ENCODE measurements at places on chromosomes 3 and 15.

- no peak for DNase-seq
Observed at GRCh38 chr15:28942046-28942445, 56.3 kb downstream of the APBA2 start.

DNA sequence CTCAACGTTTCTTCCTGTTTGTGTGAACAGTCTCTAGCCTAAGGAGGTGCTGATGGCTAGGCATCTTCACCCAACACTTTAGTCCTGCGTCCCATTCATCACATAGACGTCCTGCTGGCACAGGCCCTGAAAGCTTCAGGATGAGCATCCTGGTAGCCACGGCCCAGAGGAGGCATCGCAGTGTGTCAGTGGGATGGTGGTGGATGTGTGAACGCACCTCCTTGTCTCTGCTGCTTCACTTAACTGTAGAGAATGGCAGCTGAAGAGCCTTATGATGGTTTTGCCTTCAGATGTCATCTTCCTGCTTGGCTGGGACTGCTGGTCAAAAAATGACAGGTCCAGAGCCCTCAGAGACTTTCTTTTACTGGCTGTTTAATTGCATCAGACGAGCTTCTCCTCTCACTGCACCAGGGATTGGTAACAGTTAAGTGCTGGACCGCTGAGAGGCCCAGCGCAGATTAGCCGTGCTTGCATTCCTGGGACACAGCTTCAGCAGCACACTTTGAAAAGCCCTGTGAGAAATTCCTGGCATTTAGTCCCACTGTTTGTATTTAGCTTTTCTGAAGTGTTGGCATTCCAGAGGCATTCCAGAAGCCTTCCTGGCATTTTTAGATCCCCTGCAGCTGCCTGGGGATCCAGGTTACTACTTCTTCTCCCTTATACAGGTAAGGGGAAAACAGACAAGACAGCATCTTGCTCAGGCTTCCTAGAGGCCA lies 132.4 kb upstream of the PLXNA1 start:
- no peak for DNase-seq

GRCh38 chr3:161295325-161295724 lies 74.2 kb downstream of the NMD3 start:
- no peak for DNase-seq

GRCh38 chr3:121490161-121490560 lies 55.6 kb downstream of the POLQ start:
- no peak for DNase-seq

GRCh38 chr3:56629451-56629850 lies 53.6 kb downstream of the TASOR start:
- DNase-seq, result no peak

GRCh38 chr15:73633111-73633990 lies at the start of gene NPTN:
NPTN (minus strand) TSS chr15:73633389; CDS start chr15:73633215, 174 bp downstream.
- peak; percentile 97 for DNase-seq

DNA sequence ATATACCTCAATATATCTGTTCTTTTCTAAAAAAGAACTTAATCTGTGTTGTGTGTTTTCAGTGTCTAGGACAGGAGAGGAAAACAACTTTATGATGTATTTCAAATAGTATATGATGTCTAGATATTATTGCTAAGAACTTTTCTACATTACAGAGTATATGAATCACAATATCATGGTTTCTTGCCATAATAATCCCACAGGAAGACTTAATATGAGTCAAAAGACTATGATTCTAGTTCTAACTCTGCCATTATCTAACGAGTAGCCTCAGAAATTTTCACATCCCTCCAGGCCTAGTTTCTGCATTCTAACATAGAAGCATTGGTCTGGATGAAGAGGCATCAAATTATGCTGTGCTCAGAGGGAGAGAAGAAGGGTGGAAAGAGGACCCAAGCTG lies 107.7 kb upstream of the SPRED1 start:
- DNase-seq, result no peak

DNA sequence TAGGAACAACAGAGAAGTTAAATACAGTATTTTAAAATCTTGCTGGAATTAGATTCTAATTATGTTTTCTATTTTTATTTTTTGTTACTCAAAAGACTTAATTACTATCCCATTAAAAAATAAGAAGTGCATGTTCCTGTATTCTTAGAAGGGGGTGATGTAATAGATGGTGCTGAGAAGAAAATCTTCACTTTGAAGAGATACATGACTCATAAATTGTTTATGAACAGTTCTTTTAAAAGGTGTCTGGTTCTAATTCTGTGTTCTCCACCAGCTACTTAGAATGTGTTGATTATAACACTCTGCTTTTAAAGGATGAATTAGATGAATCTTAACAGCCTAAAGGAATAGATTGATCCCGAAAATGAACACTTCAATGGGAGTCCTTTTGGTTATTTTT lies 8.2 kb downstream of the RCN2 start:
- peak; percentile 9 for DNase-seq

DNA sequence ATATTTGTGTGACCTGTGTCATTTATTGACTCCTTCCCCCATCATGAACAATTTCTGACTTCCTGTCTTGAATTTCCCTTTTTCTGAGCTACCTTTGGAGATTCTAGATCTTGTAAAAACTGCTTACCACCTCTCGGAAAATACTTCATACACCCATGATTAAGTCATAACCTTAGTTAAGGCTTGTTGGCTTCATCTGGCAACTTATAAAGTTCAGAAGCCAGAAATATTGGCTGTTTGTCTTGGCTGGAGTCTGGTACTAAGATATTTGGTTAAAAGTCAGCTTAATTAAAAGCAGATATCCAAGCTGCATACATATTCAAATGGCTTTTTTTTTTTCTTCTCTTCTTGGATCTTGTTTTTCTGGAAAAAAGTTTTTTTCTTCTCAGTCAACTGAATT lies 37.3 kb upstream of the B3GALNT1 start:
- no peak for DNase-seq

DNA sequence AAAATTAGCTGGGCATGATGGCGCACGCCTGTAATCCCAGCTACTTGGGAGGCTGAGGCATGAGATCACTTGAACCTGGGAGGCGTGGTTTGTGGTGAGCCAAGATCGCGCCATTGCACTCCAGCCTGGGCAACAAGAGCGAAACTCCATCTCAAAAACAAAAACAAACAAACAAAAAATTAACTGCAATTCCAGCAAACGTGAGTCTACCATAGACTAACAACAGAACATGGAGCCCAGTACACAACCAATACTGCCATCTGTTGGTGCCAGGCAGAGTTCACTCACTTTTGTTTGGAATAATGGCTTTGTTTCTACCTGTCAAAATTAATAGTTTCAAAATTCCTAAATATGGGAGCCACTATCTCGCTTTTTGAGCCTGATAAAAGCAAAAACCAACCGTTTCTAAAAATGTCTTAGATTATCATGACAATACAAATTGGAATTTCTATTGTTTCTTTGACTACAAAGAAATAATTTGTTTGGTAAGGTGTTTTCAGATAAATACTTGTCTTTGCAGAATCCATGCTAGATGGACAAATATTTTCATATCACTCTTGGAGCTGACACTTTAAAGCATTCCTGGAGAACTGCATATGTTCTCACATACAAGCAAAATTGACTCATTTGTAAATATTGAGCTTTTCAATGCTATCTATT lies 45.0 kb downstream of the GPR176 start:
- DNase-seq, result peak; percentile 67

GRCh38 chr3:25460751-25461150 lies 32.7 kb downstream of the RARB start:
- DNase-seq, result peak; percentile 52

DNA sequence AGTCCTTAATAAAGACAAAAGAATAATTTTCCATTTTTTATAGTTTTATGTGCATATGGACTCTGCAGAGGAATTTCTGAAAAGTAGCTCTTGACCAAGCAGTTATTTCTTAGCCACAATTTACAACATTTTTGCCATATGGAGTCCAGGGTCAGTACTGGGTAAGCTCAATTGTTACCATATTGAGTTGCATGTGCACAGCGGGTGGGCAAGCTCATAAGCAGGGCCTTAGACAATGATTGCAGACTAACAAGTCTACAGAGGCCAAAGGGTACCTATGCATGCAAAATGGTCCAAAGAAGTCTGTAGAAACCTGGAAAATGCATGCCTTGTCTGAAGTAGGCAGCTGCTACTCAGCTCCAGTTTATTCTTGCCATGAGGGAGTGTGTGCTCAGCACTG lies 19.0 kb upstream of the ARHGEF26 start:
- no peak for DNase-seq

GRCh38 chr3:44954304-44954703 lies 21.7 kb downstream of the ZDHHC3 start:
- no peak for DNase-seq

- no peak for DNase-seq
Observed at GRCh38 chr3:60829058-60829457, 422.2 kb downstream of the FHIT start.

DNA sequence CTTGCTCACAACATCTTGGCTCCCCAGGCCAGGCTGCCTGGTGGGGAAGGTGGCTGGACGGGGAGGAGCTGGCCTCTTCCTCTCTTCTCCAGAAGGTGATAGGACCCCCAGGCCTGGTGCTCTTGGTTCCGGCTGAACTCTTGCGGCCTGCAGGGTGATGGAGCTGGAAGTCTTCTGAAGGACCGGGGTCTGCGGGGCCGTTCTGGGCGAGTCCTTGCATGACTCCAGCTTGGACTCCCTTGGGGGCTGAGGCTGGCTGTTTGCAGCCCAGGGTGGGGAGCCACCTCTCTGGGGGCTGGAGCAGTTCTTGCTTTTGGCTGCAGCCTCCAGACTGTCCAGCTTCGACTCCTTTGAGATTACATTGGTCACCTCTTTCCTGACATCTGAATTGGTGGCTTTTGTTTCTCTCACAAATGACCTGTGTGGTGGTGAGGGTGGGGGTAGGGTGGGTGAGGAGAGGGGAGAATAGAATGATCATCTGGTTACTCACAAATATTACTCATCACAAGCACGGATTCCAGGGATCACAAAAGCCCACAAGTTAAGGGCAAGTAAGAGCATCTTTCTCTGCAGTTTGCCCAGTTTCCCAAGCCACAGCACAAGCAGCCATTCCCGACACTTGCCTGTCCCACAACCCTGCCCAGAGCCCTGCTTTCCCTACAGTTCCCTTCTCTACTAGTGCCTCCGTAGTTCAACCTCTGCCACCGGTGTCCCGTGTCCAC lies 149.1 kb upstream of the HACD2 start:
- DNase-seq, result no peak

Measured in common myeloid progenitor, CD34-positive (primary cell).